ENCODE measurements at places on chromosomes 13 and 19.

DNA sequence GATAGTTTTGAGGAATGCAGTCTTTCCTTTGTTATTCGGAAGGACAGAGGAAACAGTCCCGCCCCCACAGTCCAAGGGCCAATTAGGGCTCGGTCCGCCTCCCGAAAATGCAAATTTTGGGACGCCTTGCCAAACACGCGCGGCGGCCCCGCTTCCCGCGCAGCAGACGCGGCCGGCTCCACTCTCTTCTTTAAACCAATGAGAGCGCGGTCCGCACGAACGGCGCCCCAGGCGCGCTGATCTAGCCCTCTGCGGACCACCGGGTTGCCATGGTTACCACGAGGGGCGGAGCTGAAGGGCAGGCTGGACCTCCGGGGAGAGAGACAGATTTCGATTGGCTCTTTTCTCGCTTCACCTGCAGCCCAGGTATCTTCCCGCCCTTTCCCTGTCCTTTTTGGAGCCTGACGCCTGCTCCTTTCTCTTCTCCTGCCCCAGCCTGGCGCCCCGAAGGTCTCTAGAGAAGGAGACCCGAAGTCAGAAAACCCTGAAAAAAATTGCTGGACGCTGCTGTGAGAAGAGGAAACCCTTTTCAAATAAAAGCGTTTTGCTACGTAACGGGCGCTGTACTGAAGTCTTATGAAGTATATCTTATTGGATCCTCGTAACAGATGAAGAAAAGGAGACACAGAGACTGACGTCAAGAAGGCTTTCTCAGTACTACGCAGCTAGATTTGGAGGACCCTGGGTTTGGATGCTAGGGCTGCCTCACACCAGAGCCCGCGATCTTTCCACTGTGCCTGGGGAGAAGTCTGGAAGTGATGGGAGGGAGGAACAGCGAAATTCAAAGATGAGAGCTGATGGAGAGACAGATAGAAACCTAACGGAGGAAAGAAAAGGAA, 2.0 kb downstream of the PTH2 start:
- peak; percentile 29 for DNase-seq

DNA sequence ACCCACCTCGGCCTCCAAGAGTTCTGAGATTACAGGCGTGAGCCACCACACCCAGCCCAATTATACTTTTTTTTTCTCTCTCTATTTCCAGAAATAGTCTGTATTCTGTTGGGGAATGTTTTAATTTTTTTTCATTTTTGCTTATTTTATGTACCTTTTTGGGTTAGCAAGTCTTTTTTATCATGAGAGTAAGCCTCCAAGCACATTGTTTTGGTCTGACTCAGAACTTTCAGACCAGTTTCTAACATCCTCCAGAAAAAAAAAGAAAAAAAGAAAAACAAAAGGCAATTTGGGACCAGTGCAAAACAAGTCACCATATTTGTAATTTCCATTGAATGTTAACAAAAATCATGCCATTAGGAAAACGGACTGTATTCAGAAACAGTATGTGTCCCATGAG, 1465.5 kb downstream of the SLITRK5 start:
- DNase-seq = no peak

GRCh38 chr19:48627865-48628314, 8.6 kb downstream of the SPHK2 start:
- DNase-seq = no peak

GRCh38 chr13:40386586-40386985, 279.9 kb downstream of the FOXO1 start:
- DNase-seq = no peak

- no peak for DNase-seq
Measured at GRCh38 chr19:10291554-10292205, 1.9 kb downstream of the ICAM5 start.

GRCh38 chr19:23070353-23071146, 46.3 kb upstream of the ZNF730 start:
- no peak for DNase-seq

DNA sequence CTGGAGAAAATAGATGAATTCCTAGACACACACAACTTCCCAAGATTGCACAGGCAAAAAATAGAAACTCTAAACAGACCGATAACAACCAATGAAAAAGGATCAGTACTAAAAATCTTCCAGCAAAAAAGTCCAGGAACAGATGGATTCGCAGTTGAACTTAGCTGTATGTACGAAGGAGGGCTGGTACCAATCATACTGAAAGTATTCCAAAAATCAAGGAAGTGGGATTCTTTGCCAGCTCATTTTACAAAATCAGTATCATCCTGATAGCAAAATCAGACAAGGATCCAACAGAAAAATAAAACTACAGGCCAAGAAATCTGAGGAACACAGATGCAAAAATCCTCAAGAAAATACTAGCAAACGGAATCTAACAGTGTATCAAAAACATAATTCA, 6.5 kb upstream of the LILRB2 start:
- DNase-seq = no peak

GRCh38 chr13:56400774-56401173, 739.9 kb upstream of the PRR20A start:
- no peak for DNase-seq

DNA sequence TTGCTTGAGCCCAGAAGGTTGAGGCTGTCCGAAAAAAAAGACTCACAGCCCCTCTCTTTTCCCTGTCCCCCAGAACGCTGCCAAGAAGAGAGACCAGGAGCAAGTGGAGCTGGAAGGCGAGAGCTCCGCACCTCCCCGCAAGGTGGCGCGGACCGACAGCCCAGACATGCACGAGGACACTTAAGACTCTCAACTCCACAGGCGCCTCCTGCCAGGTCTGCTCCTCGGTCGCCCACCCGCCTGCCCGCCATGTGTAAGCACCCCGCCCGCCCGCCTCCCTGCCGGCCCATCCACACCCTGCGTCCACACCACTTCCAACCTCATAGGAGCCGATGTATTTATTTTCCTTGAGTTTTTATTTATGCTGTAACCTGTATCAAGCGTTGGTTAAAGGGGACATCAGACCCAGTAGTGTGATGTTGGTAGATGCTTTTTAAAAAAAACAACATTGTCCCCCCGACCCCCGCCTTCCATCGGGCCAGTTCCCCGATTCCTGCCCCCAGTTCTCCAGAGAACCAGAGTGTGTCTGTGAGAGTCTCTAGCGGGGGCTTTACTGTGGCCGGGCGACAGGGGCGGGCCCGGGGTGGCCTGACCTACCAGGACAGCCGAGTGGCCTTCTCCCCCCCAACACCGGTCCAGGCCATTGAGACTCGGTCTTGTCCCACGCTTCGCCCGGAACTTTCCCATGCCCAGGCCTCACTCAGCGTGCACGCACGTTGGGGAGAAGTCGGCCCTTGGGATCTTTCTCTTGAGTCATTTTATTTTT, 10.3 kb downstream of the DDA1 start:
- no peak for DNase-seq

- peak; percentile 76 for DNase-seq
Measured at GRCh38 chr19:48319647-48320541, 5.5 kb upstream of the EMP3 start.

GRCh38 chr13:67223024-67223423, 7.1 kb downstream of the PCDH9 start:
- no peak for DNase-seq

GRCh38 chr13:95115525-95115924, 185.7 kb downstream of the ABCC4 start:
- peak; percentile 47 for DNase-seq

DNA sequence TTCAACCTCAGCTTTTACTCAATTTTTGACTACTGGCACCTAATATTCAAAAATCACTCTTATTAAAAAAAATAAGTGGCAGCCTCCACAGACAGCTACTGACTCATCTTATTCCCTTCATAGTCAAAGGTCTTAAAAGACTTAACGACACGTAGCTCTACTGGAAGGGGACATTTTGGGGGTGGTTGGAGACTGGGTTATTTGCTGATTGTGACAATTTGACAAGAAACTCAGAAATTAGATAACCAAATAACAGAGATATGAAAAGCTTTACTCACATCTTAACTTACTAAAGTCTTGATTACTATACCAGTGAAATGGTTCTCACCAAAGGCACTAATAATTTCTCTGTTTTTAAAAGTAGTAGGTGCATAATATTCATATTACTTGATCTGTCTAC, 25.7 kb downstream of the UGGT2 start:
- no peak for DNase-seq

DNA sequence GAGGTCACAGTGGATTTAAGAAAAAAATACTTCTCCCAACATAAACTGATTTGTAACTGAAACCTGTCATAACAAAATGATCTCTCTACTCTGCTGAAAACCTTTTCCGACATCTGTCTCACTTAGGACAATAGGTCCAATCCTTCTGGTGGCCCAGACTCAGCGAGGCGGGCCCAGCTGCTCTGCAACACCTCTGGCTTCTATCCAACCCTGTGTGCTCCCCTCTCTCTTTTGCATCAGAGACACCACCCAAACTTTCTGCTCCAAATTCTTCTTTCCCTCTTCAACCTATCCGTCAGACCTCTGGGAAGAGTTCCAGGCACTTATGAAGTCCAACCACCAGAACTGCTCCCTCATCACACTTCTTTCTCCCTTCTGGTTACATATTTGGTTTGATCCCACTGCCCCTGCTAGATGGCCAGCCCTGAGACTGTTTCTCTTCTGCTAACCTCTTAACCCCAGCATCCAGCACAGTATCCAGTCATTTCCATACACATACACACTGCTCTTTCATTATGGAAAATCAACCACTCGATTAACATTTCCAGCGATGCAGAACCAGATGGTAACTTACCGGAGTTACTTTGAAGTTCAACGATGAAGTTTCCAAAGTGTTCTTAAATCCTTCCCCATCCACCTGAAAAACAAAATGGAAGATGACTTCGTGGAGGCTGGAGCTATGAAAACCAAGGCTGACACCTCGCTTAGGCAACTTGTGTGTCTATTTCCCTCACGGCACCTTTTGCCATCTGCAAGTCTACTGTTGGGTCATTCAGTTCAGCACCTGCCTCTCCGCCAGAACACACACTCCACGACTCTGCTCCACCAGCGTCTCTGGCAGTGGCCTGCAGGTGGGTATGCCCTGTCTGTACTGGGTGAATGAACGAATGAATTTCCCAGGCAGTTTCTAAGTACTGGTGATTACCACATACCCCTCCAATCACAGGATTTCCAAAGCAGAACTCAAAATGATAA, 9.4 kb downstream of the SAFB2 start:
- no peak for DNase-seq

DNA sequence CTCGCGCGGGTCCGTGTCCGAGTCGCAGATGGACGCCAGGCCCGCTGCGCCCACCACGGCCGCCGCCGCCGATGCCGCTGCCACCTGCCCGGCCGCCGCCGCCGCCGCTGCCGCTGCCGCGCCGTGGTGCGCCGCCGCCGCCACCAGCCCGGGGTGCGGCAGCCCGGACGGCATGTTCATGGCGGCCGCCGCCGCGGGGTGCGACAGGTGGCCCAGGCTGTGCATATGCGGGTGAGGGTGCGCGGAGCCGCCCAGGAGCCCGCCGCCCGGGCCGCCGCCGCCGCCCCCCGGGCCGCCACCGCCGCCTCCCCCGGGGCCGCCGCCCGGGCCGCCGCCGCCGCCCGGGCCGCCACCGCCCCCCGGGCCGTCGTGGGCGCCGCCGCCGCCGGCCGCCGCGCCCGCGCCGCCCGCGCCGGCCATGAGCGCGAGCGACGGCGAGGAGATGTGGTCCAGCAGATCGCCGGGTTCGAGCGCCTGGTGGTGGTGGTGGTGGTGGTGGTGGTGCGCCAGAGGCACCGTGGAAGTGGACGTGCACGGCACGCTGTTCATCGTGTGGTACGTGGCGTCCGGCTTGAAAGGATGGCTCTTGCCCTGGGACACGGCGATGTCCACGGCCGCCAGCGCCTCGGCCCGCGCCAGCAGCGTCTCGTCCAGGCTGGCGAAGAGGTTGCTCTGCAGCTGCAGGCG, 1.3 kb downstream of the POU4F1 start:
- DNase-seq = no peak

GRCh38 chr13:106140476-106140875, 395.0 kb downstream of the EFNB2 start:
- no peak for DNase-seq

DNA sequence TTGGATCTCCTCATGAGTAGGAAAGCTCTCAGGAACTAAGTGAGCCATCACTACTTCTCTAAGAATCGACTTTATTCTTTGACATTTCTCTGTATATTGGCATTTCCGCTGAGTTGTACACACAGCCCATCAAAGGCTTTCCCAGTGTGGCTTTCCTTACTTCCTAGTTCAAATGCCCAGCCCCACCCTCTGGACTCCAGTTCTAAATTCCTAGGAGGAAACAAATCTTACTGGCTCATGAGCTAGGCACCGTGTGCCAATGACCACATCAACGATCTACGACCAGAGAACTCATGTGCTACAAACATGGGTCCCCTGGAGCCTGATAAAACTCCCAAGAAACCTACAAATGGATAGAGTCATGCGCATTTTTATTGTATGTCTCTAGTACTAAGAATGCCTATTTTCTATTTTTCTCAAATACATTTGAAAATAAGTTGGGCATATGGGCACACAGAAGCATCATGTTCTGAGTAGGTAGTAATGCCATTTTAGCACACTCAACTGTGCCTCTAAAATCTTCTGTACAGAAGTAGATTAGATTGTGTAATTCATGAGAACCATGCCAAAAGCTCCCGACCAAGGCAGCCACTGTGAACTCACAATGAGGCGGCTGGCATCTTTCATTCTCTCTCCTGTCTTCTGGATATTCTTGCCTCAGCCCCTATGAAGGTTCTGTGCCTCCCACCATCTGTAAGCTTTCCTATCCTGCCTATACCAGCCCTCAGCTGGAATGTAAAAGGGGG, 10.5 kb upstream of the RAP2A start:
- DNase-seq = no peak

Data from NCI-H2081 (cell line).